ENCODE measurements at places on chromosomes 6 and 20. TPM values are rescaled to one million over a fixed set of nuclear protein-coding genes. Genes with fewer than 3 reads are reported as not detected.
A peak's percentile ranks its signal among the peaks of the same experiment; 100 is the strongest.

DNA sequence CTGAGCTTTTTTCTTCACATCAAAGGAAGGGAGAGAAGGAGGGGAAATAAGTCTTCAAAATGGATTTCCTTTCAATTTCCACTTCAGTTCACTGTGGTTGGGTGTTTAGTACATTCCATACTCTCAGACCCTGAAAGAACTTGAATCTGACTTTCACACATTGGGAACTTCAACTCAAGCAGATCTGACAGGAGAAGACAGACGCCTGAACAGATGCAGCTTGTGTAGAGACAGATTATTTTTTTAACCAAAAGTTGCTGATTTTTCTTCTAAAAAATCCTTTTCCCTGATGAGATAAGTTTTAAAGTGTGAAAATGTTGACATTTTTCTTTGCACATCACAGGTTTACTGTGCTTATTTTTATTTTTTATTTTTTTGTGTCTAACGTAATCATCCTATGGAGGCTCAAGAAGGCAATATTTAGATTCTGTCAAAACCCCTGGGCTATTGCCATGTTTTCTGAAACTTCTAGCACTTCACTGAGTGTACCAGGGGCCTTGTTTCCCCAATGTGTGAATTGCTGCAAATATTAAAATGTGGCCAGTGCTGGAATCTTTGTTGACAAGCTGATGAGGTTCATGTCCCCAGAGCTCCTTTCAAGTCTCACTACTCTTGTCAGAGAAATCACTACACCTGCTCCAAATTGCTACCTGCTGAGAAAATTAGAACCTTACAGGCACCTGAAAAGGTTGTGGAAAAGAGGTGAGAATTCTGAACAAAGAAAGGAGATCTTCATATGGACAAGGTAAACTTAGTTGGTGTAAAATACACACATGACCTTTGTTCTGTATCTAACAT is 214.8 kb upstream of the BTBD3 start:
- DNase-seq: no peak

- no peak for DNase-seq
These were observed 52.5 kb downstream of the HLA-A start for GRCh38 chr6:29994826-29995225.

Gene UST
- 18.1 TPM for total RNA-seq

- DNase-seq: no peak
These were observed 20.4 kb downstream of the PRSS16 start for GRCh38 chr6:27267857-27268434.

- DNase-seq: no peak
These were observed 23.3 kb downstream of the BAG2 start for GRCh38 chr6:57195457-57195856.

GRCh38 chr20:37267667-37268313 is 6.2 kb upstream of the GHRH start:
- DNase-seq: no peak

GRCh38 chr6:120774275-120774674 is 560.0 kb downstream of the TBC1D32 start:
- no peak for DNase-seq

Gene CEP57L1
- total RNA-seq: 14.0 TPM

GRCh38 chr20:46572153-46572552 is 21.7 kb upstream of the OCSTAMP start:
- no peak for DNase-seq

DNA sequence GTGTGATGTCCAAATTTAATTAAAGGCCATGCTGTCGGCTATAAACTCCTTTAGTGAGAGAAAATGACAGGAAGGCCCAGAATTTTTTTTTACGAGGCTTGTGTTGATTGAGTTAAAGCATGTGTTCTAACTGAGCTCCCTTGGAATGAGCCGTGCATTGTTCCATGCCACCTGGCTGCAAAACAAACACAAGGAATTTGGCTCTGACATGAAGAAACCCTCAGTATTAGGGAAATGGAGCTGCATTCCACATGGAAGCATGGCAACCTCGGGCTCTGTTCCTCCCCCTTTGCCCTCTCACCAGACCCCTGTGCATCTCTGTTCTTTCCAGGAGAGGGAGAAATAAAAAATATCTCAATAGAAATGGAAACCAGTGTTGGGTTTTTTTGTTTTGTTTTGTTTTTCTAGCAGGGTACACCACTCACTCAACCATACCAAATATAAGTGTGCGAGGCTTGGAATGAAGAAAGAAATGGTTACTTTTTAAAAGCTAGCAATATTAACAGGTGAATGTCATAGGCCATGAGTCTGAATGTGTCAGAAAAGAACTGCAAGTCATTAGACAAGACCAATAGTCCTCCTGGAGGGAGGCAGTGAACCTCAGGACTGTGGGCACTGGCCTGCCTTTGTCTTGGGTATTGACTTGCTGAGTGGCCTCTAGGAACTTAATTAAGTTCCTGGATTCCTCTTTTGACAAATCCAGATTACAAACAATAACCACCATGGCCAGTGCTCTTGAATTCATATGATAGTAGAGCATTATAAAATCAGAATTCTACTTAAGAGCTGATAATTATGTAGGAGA is 935.1 kb downstream of the KIF16B start:
- DNase-seq: no peak

- no peak for DNase-seq
These were observed 2.3 kb downstream of the SAMD10 start for GRCh38 chr20:63976980-63977738.

DNA sequence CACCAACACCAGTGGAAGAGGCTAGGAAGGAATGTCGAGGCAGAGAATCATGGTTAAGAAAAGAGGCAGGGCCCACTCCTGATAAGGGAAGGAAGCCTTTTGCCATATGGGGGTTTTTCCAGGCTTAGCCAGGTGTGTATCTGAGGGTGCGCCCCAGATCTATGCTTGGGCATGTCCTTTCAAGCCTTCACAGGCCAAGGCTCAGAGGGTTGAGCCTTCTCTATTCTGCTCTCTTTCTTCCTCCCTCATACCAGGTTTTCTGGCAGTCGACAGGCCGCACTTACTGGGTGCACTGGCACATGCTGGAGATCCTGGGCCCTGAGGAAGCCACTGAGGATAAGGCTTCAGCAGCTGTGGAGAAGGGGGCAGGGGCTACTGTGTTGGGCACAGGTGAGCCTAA is 4.7 kb downstream of the CUL9 start:
- peak; percentile 48 for DNase-seq

- no peak for DNase-seq
These were observed 237.5 kb downstream of the CD83 start for GRCh38 chr6:14354919-14355572.

DNA sequence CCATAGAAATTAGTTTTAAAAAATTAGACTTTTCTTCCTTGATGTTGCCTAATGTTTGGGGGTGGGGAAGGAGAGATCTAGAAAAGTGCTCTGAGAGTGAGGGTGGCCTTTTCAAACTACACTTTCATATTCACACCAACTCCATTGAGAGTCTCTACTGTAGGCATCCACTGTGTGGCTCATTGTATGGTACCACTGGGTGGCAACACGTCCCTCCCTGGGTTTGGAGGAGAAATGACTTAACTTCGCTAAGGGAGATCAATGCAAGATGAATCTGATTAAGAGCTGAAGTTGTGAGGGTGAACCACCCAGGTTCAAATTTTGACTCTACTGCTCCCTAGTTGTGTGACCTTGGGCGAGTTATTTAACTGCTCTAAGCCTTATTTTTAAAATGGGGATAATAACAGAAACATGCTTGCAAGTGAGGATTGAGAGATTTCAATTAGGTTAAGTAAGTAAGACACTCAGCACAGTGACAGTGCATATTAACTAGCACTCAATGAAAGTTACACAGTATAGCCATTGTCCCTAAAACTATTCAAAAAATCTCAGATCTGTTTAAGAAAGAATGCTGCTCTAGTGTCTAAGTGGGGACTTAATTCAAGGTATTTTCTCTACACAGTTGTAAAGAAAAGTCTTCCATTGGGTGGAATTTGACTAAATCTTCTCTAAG is 193.5 kb upstream of the CNR1 start:
- no peak for DNase-seq

DNA sequence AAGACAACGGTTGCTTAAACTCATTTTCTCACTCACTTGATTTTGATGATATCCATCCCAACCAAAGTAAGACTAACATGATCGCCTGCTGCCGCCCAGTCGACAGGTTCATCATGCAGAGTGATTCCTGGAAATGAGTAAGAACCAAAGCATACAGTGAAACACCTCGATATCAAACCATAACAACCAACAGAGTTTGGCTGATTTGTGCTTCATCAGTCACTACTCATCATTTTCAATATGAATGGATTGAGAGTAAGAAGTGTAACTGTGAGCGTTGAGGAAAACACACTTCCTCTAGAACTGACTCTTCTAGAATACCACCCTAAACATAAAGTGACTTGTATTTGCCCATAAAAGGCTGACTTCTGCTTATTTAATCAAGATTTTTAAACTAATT is 29.2 kb upstream of the ALDH8A1 start:
- DNase-seq: no peak

DNA sequence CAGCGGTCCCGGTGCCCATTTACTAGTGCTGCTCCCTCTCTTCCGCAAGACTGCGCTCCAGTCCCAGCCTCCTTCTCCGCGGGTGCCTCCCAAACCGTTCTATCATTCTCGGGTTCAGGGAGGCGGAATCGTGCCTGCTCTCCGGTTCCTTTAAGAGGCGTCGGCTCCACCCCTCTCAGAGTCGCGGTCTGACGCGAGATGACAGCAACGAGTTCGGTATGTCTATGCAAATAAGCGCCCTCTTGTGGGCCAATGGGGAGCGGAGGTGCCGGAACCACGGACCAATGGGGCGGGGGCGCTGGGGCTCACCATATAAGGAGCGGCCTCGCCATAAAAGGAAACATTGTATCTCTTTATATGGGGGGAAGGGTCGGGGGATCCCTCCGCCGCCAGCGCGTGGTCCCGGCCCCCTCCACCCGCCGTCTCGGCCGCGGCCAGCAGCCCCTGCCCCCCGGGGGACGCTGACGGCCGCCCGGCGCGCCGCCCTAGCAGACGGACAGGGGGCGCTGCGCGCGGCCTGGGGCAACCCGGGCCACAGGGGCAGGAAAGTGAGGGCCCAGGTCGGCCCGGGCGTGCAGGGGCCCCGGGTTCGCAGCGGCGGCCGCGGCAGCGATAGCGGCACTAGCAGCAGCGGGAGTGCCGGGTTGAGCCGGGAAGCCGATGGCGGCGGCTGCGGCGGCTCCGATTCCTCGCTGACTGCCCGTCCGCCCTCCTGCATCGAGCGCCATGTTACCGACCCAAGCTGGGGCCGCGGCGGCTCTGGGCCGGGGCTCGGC is at the start of gene SRF:
Gene SRF, plus strand, starts transcription at position 339 of the 776 bp plus-strand sequence. Its CDS starts 388 bp downstream, at position 727.
- peak; percentile 99 for DNase-seq

DNA sequence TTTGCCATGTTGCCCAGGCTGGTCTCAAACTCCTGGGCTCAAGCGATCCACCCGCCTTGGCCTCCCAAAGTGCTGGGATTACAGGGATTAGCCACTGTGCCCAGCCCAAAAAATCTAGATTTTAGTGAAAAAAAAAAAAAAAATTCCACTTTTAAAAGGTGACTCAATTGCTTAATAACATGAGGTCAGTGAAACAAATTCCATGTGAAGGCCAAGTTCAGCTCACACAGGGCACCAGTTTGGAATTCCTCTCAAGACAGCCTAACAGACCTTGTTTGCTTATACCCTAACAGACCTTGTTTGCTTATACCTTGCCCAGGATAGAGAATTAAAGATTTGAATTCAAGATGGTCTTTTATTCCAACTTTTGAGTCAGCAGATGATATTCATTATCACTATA is 5.1 kb downstream of the RRBP1 start:
- no peak for DNase-seq

Gene SLC22A7
- total RNA-seq: not detected

- DNase-seq: no peak
These were observed 71.5 kb downstream of the HFE start for GRCh38 chr6:26158581-26159356.

- no peak for DNase-seq
These were observed 39.8 kb downstream of the ADTRP start for GRCh38 chr6:11738661-11739375.

DNA sequence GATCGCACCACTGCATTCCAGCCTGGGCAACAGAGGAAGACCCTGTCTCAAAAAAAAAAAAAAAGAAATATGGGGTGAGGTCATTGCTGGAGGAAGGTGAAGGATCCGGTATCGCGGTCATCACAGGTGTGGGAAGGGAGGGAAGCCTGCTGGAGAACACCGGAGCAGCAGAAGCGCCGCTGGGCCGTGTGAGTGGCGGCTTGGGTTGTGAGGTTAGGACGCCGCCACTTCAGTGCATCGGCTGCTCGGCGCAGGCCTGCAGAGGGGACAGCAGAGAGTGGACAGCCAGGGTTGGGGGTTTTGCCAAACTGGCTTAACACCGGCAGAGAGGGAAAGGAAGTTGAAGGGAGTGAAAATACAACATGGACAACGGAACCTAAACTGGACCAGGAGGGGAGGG is 5.4 kb downstream of the TLDC2 start:
- DNase-seq: peak; percentile 68

DNA sequence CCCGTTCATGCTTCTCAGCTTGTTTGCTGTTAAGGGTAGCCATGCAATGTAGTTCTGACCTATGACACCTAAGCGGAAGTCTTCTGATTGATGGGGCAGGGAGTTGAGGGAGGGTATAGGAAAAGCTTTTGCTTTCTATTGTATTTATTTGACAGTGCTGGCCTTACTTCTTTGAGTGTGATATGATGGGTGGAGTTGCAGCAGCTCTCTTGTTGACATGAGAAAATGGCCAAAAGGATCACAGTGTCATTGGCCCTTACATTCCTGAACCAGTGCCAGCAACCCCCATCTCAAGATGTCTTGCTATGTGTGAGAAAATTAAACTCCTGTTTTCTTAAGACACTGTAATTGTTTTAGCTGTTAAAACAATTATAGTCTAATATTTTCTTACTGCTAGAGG is 117.5 kb downstream of the SAMD5 start:
- DNase-seq: no peak

Gene WTAP
- 72.3 TPM for total RNA-seq

GRCh38 chr6:97207383-97207782 is 75.6 kb downstream of the MMS22L start:
- no peak for DNase-seq

GRCh38 chr6:131762984-131763383 is 44.8 kb upstream of the ENPP1 start:
- DNase-seq: no peak

Gene SLC22A3
- total RNA-seq: 1.4 TPM

- DNase-seq: no peak
These were observed 31.4 kb downstream of the FYN start for GRCh38 chr6:111841822-111842221.

Gene LST1
- total RNA-seq: not detected

Gene LEMD2
- total RNA-seq: 60.1 TPM

DNA sequence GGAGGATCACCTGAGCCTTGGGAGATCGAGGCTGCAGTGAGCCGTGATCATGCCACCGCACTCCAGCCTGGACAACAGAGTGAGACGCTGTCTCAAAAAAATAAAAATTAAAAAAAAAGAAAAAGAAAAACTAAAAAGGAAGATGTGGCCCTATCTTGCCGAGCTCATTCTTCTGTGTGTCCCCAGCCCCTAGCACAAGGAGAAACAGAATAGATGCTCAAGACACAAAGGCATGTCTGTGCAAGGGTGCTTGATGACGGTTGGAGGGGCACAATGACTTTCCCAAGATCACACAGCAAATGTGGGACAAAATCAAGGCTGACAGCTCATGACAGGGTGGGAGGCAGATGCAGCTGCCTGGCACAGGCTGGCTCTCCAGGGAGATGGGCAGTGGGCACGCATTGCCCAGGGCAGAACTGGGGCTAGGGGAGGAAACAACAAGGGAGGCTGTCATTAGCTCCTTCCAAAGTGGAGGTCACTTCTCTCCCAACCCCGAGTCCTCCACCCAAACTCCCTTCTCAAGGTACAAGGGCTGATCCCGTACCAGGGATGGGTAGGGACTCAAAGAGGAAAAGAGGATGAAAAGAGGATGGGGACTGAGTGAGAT is 775 bp upstream of the NRSN2 start:
- no peak for DNase-seq
